Activated naive CD4-positive, alpha-beta T cell treated with anti-CD3 and anti-CD28 coated beads, Interleukin-2, amount 10 ng/mL, durations not matched to agents 7 days and 5 days (primary cell): ENCODE measurements at places on chromosomes 7 and 10.

GRCh38 chr10:132698211-132698751, 87.7 kb downstream of the NKX6-2 start:
- no peak overlapping the region for H3K27ac ChIP-seq
- no peak for DNase-seq
- peaks cover 25% of the 10 kb centered on the region for H3K4me1 ChIP-seq

DNA sequence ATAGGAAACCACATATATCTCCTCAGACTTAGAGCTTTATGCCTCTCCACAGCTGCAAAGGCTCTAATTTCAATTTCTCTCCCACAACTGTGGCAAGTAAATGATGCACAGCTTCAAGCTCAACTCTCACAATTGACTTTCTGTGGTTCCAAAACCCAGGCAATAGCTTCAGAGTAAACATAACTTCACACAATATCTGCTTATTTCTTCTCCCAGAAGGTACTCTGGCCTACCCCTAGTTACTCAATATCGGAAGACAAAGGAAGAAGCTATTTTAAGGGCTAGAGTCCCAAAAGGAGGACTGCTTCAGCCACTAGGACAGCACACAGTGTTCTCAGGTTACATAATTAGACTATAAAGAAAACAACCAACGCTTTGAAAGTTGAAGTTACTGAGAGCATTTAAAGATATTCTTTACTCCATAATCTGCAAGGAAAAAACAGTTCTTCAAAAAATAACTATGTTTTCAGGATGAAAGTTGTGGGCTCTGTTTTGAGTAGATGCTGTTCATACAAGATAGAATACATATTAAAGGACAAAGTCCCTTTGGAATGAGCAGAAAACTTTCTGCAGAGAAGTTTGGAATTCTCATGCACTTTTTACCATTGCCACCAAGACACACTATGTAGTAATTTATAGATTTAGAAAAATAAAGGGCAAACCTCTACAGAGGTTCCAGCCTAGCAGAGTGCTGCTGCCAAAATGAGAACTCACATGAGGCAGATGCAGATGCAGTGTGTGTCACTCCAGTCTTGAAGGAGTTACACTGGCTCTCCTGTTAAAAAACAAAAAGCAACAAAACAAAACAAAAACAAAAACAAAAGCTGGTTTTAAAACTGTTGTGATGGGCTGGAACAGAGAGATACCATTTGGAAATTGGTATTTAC, 81.8 kb downstream of the NT5C2 start:
- DNase-seq = no peak
- peaks cover 19% of the 10 kb centered on the region for H3K36me3 ChIP-seq
- no peak overlapping the region for H3K4me3 ChIP-seq
- no peaks in the 10 kb centered on the region for H3K4me1 ChIP-seq
- no peaks in the 10 kb centered on the region for H3K27me3 ChIP-seq

DNA sequence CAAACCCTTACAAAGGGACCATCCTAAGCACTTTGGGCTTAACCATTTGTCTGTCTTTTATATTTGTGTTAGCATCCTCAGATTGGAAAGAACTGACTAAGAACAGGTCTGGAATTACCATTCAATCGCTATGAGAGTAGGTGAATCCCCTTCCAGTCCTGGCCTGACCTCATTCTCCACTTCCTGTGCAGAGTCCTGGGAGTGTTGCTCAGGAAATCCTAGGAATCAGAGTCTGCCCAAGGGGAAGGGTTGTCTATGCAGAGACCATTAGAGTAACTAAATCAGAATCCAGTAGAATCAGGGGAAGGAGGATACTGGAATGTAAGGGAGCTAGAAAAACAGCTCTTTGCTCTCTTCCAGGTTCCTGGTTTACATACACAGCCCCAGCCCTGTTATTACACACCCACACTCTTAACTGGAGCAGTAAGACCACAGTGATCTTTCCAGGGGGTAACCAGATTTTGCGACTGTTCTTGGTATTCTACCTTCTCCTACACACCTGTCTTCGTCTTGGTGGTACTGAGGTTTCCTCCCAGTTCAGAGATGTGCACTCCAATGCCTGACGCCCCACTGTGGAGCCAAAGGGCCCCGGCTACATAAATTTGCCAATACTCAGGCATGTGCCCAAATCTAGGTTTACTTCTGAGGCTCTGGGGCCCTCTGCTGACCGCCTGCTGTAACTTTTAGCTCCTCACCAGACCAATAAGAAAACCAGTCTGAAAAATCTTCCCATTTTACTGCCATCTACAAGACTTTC, 103.7 kb downstream of the RNF216 start:
- no peaks in the 10 kb centered on the region for H3K27me3 ChIP-seq
- H3K36me3 ChIP-seq = peaks cover 6% of the 10 kb centered on the region
- H3K4me1 ChIP-seq = peaks cover 27% of the 10 kb centered on the region

GRCh38 chr7:38973760-38974159, 3.9 kb upstream of the POU6F2 start:
- no peaks in the 10 kb centered on the region for H3K4me1 ChIP-seq
- DNase-seq = no peak
- H3K27me3 ChIP-seq = peaks cover 25% of the 10 kb centered on the region
- H3K36me3 ChIP-seq = no peaks in the 10 kb centered on the region
- no peak overlapping the region for H3K4me3 ChIP-seq
- no peak overlapping the region for H3K27ac ChIP-seq

DNA sequence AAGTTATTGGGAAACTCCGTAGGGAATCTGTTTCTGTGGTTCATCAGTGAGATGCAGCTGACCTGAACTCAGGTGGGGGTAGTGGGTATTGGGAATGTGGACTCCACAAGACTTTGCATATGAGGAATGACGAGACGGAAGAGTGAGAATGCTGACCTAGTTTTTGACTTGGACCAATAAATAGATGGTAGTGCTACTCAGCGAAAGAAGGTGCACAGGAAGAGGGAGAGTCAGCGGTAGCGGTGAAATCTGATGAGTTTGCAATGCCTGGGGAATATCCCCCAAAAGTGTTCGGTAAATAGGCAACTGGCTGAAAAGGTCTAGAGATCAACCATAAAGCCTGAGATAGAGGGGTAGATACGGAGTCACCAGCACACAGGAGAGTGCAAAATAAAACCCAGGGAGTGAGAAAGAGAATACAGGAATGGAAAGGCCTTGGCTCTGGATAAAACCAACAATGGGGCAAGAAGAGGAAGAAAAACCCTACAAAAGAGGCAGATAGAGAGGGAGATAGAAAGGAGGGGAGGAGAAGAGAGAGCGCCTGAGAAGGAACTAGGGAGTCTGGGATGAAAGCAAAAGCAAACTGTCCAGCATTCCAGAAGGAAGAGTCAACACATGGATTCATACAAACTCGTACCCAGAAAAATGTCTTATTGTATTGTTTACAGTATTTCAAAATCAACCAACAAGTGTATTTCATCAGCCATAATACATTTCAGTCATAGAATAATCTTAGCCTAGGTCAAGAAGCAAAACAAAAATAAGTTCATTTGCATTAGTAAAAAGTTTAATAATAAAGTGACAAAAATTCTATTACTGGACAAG, 5.4 kb downstream of the ARHGAP21 start:
- H3K27me3 ChIP-seq = no peaks in the 10 kb centered on the region
- H3K36me3 ChIP-seq = peaks cover 12% of the 10 kb centered on the region
- peaks cover 30% of the 10 kb centered on the region for H3K4me1 ChIP-seq
- no peak overlapping the region for H3K4me3 ChIP-seq
- no peak for DNase-seq

GRCh38 chr7:23347682-23348180, 48.6 kb downstream of the MALSU1 start:
- H3K4me1 ChIP-seq = peaks cover 29% of the 10 kb centered on the region
- peaks cover 15% of the 10 kb centered on the region for H3K27me3 ChIP-seq
- peak overlapping the region; percentile 14 for H3K4me3 ChIP-seq
- no peak for DNase-seq
- peaks cover 2% of the 10 kb centered on the region for H3K36me3 ChIP-seq

DNA sequence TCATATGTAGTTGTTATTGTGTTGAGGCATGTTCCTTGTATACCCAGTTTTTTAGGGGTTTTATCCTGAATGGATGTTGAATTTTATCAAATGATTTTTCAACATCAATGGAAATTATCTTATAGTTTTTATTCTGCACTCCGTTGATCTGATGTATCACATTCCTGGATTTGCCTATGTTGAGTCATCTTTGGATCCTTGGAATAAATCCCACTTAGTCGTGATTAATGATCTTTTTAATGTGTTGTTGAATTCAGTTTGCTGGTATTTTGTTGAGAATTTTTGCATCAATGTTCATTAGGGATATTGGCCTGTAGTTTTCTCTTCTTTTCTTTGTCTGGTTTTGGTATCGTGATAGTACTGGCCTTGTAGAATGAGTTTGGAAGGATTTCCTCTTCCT, 648.6 kb upstream of the GRM3 start:
- H3K4me1 ChIP-seq = no peaks in the 10 kb centered on the region
- no peaks in the 10 kb centered on the region for H3K36me3 ChIP-seq
- H3K27ac ChIP-seq = no peak overlapping the region
- no peaks in the 10 kb centered on the region for H3K27me3 ChIP-seq

DNA sequence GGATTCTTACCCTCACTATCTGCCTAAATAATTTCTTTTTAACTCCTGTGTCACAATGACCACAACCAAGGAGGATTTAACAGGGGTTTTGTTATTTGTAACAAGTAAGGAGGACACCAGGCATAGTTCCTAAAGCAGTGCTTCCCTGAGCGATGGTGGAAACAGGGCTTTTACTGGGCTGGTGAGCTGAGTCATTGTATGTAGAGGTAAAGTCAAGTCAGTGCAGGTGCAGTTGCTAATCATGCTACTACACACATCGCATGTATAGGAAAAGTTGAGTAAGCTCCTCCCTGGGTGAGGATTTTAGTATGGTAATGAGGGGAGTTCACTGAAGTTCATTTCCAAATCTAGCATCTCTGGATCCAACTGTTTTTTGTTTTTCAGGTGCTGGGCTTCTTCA, 22.9 kb upstream of the ABCA13 start:
- H3K4me3 ChIP-seq = no peak overlapping the region
- no peak overlapping the region for H3K27ac ChIP-seq
- peaks cover 19% of the 10 kb centered on the region for H3K27me3 ChIP-seq
- no peaks in the 10 kb centered on the region for H3K4me1 ChIP-seq
- no peaks in the 10 kb centered on the region for H3K36me3 ChIP-seq

- H3K36me3 ChIP-seq = no peaks in the 10 kb centered on the region
- no peaks in the 10 kb centered on the region for H3K27me3 ChIP-seq
- H3K27ac ChIP-seq = no peak overlapping the region
Measured at GRCh38 chr7:14747701-14748100, 154.8 kb downstream of the DGKB start.

DNA sequence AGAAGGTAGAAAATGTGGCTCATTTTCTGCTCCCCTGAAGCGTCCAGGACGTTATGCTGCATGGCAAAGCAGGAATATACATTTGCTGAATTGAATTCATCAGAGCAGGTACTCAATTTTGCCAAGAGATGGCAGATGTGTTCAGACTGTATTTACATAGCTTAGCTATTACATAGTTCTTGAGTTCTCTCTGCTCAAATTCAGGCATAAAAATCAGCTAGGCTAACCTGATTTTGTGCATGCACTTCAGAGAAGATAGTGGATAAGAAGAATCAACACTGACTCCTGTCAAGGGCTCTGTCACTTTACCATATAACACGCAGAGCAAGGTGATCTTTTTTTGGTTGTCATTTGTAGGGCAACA, 209.2 kb upstream of the FAM3C start:
- no peaks in the 10 kb centered on the region for H3K4me1 ChIP-seq
- H3K36me3 ChIP-seq = no peaks in the 10 kb centered on the region
- no peak for DNase-seq

GRCh38 chr10:26448292-26448691, 10.2 kb downstream of the APBB1IP start:
- peak overlapping the region; percentile 94 for H3K27ac ChIP-seq
- peaks cover 77% of the 10 kb centered on the region for H3K4me1 ChIP-seq
- no peak for DNase-seq
- peak overlapping the region; percentile 56 for H3K4me3 ChIP-seq
- H3K36me3 ChIP-seq = peaks cover 67% of the 10 kb centered on the region

DNA sequence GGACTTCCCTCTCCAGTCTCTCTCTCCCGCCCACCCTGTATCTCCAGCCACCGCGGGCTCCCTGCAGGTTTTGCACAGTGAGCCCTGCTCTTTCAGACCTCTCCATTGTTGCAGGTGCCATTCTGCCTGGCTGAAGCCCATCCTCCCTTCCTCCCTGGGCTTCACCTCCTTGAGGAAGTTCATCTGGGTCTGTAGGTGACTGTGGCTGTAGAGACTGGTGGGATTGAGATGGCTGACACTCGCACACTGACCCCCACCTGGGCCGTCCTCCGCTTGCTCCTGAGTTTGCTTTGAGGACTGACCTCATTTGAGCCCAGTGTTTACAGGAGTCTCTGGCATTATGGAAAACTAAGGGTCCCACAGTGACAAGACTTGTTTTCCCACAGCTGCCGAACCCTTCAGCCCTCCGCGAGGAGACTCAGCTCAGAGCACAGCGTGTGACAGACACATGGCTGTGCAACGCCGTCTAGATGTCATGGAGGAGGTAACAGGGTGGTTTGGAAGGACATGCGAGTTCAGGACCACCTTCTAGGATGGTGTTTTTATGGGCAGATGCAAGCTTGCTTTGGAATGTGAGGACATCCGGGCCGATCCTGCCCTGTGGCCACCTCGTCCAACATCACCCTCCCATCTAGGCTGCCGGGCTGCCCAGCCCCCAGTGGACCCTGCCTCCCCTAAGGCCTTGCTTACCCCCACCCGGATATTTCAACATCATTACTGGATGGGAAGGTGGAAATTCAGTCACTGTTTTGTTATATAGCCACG, 9.3 kb downstream of the PLAC9 start:
- no peak overlapping the region for H3K27ac ChIP-seq
- H3K27me3 ChIP-seq = peaks cover 37% of the 10 kb centered on the region
- no peak for DNase-seq
- H3K36me3 ChIP-seq = no peaks in the 10 kb centered on the region
- H3K4me3 ChIP-seq = no peak overlapping the region
- H3K4me1 ChIP-seq = peaks cover 21% of the 10 kb centered on the region

GRCh38 chr7:106037489-106038176, 74.5 kb downstream of the SYPL1 start:
- H3K4me1 ChIP-seq = peaks cover 30% of the 10 kb centered on the region
- no peaks in the 10 kb centered on the region for H3K36me3 ChIP-seq
- no peak overlapping the region for H3K4me3 ChIP-seq

- no peaks in the 10 kb centered on the region for H3K27me3 ChIP-seq
- peaks cover 42% of the 10 kb centered on the region for H3K36me3 ChIP-seq
- no peak overlapping the region for H3K27ac ChIP-seq
- H3K4me3 ChIP-seq = no peak overlapping the region
- peaks cover 36% of the 10 kb centered on the region for H3K4me1 ChIP-seq
- DNase-seq = no peak
Measured at GRCh38 chr7:152424348-152425108, 11.3 kb downstream of the KMT2C start.

- H3K36me3 ChIP-seq = no peaks in the 10 kb centered on the region
- DNase-seq = no peak
- H3K27me3 ChIP-seq = peaks cover 30% of the 10 kb centered on the region
- no peak overlapping the region for H3K27ac ChIP-seq
- peaks cover 18% of the 10 kb centered on the region for H3K4me1 ChIP-seq
Measured at GRCh38 chr7:25967278-25968204, 184.5 kb upstream of the NFE2L3 start.

DNA sequence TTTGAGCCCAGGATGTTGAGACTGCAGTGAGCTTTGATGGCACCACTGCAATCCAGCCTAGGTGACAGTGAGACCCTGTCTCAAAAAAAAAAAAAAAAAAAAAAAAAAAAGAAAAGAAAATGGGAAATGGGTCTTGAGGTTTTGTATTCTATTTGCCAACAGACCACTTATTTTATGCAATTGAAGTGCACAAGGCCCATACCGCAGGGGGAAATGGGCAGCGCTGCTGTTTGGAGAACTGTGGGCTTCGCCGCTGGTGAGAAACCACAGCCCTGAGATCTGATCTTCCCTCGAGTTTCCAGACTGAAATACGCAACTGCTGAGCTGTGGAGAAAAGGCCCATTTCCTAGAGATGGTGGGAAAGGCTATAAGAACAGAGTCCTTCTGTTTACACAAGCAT, 512.0 kb downstream of the TCERG1L start:
- no peak overlapping the region for H3K4me3 ChIP-seq
- DNase-seq = no peak
- no peaks in the 10 kb centered on the region for H3K27me3 ChIP-seq
- no peaks in the 10 kb centered on the region for H3K4me1 ChIP-seq
